ENCODE measurements at places on chromosomes 7 and 10.

GRCh38 chr7:47931005-47932004 is 17.0 kb downstream of the PKD1L1 start:
- no peak for DNase-seq

DNA sequence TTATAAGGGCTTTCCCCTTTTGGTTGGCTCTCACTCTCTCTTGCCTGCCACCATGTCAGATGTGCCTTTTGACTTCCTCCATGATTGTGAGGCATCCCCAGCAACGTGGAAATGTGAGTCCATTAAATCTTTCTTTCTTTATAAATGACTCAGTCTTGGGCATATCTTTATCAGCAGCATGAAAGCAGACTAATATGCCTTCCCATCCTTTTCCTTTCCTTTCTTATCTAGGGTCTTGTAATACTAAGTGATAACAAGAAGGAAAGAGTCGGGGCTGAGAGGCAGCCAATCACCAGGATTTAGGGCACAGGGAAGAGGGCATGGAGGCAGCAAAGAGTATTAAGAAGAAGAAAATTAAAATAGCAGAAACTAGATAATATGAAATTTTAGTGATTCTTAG is 62.0 kb upstream of the JCAD start:
- no peak for DNase-seq

- no peak for DNase-seq
Measured at GRCh38 chr10:77461636-77462296, 175.8 kb downstream of the KCNMA1 start.

GRCh38 chr10:7563368-7563767 is 103.4 kb downstream of the ITIH5 start:
- DNase-seq, result no peak

GRCh38 chr10:3264161-3264761 is 91.7 kb upstream of the PITRM1 start:
- DNase-seq, result no peak

DNA sequence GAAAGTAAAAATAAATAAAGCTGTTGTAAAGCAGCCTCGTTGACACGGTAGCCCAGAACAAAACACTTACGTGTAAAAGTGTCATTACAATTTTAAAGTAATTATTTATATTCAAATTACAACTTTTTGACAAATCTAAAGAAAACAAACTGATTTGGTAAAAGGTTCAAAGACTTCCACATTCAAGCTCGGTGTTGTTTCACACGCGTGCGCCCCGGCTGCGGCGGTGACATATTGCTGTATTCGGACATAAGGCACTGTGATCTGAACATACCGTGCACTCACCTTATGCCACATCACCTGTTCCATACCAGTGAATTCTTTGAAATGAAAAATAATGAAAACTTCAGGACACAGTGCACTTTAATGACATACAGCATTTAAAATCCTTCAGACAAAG is 36.9 kb upstream of the RHEB start:
- no peak for DNase-seq

- no peak for DNase-seq
Measured at GRCh38 chr10:132297526-132297925, 10.2 kb downstream of the STK32C start.

GRCh38 chr7:157845203-157845835 is 508.5 kb downstream of the DNAJB6 start:
- no peak for DNase-seq

DNA sequence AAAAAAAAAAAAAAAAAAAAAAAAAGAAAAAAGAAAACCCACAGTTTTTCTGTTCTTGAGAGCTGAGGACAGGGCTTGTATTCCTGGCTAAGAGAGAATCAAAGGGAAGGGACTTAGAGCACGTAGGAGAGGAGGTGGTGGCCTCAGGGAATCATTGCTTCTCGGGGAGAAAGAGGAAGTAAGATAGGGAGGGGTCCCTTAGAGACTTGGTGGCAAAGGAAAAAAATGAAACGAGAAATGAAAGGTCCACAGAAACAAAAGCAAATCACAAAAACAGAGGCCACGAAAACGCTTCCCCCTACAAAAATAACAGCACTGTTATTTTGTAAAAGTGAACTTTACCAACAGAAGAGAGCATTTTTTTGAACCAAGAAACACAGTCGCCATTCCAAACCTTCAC is 323.1 kb upstream of the GALNT17 start:
- no peak for DNase-seq

DNA sequence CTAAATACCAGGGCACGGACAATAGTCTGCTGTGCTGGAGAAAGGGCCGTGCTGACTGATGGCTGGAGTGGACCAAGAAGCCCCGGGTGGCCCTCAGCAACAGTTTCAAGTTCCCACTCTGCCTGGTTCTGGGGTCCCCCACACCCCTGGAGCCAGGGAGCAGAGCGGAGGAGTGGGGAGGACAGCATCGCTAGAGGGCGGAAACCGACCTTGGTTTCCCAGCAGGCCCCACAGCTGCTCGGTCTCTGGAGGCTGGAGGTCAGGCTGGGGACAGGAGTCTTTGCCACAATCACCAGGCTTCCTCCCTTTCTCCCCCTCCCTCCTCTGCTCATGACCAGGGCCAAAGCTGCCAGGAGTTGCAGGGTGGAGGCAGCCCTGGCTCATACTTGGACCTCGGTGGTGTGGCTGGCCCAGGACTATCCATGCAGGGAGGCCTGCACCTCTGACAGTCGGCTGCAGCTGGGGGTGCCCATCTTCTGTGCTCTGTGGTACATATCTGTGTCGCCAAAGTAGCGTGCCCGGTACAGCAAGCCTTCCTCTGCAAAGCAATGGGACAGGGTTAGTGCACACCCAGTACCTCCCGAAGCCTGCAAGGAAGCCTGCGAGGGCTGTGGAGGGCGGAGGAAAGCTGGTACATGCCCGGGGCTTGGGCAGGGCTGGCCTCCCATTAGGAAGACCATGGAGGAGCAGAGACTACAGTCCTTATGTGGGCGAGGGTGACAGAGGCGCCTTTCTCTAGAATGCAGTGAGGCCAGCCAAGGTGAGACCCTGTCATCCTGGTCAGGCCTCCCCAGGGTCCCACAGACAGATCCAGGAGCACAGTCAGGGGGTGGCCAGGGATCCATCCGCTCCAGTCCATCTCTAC is 19.1 kb downstream of the DNAJB12 start:
- no peak for DNase-seq

DNA sequence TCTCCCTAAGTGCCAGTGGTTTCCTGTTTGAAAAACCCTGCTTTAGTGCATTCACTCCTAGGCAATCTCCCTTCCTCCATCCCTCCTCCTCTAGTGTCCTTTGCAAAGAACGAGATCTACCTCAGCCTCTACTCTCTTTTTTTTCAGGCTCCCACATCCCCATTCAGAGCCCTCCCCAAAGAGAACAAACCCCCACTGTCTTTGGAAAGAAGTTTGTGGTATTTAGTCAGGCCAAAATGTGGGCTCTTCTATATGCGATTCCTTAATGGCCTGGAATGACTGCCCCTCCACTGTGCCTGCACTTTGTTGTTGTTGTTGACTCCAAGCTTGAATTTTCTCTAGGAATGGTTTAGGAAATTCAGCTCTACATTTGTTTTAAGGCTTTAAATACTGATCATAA is 36.3 kb downstream of the PALS2 start:
- no peak for DNase-seq

GRCh38 chr7:74092321-74092963 is 8.8 kb downstream of the LIMK1 start:
- DNase-seq, result no peak

DNA sequence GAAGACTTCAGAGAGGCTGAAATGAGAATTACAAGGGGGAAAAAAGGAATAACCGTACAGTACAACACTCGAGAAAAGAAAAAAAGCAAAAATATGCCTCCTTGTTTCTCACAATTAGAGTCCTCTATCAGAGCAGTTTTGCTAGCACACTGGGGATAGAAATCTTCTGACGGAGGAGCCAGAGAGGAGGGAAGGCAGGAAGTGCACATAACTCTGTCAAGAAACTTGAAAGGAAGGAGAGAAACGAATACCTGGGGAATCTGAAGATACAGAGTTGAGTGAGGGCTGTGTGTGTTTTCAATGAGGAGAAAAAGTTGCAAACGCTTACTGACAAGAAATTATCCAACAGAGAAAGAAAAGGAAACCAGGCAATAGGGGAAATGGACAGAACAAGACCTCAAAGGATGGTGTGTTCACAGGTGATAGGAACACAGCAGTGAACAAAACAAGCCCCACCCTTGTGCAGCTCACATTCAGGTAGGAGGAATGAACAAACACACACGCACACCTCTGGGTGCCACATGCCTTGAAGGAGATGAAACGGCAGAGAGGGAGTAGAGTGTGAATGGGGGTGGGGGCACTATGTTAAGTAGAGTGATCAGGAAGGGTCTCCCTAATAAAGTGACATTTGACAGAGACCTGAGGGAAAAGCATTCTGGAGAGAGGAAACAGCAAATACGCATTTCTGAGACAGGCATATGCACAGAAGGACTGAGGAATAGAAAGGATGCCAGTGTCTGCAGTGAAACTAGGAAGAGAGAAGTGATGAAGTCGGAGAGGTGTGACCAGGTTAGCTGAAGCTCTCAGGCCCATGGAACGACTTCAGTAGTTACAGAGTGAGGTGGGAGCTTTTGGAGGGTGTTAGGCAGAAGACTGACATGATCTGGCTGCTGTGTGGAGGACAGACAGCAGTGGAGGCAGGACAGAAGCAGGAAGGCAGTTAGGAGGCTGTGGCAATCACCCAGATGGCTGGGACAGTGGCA is 46.7 kb upstream of the SPOCK2 start:
- no peak for DNase-seq

- no peak for DNase-seq
Measured at GRCh38 chr7:96218664-96219243, 103.1 kb downstream of the SLC25A13 start.

GRCh38 chr7:101557978-101558741 is 70.9 kb downstream of the MYL10 start:
- DNase-seq, result no peak

DNA sequence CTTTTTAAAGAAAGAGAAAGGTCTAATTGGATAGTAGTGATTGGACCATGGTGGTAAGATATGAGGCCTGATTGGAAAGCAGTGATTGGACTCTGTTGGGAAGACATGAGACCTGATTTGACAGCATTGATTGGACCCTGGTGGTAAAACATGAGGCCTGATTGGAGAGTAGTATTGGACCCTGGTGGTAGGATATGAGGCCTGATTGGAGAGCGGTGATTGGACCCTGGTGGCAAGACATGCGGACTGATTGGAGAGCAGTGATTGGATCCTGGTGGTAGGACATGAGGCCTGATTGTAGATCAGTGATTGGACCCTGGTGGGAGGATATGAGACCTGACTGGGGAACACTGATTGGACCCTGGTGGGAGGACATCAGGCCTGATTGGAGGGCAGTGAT is 444.3 kb downstream of the LRMDA start:
- no peak for DNase-seq

GRCh38 chr10:103915796-103916195 is 2.2 kb downstream of the STN1 start:
- DNase-seq, result no peak

DNA sequence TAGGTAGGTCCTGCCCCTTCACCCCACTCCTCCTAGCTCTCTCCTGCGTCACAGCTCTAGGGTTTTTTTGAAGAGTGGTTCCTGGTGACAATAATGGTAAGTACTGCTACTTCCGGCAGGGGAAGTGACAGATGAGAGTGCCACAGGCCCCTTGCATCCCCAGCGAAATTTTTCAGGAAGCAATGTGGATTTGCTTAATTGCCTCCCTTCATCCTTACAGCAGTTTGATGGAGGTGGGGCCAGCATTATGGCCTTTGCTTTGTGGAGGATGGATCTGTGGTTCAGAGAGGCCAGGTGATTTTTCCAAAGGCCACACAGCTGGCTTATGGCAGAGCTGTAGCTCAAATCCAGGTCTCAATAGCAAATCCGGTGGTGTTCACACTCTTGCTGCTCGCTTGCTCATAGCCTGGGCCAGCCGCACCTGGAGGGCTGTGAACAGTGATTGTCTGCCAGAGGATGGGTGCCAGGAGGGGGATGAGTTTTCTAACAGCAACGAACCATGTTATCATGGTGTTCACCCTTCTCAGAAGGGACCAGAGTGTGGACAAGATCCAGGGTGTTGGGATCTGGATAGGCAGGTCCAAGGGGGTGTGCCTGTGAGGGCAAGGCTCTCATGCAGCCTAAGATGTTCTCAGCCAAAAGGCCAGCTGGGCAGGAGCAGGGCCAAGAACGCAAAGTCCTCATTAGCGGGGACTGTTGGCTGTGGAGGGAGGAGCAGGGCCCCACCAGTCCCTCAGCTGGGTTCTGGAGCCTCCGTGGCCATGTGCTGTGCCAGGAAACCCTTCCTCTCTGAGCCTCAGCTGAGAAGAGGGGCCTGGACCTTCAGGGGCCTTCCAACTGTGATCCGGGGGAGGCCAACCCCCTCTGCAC is 89.0 kb downstream of the EMX2 start:
- no peak for DNase-seq

DNA sequence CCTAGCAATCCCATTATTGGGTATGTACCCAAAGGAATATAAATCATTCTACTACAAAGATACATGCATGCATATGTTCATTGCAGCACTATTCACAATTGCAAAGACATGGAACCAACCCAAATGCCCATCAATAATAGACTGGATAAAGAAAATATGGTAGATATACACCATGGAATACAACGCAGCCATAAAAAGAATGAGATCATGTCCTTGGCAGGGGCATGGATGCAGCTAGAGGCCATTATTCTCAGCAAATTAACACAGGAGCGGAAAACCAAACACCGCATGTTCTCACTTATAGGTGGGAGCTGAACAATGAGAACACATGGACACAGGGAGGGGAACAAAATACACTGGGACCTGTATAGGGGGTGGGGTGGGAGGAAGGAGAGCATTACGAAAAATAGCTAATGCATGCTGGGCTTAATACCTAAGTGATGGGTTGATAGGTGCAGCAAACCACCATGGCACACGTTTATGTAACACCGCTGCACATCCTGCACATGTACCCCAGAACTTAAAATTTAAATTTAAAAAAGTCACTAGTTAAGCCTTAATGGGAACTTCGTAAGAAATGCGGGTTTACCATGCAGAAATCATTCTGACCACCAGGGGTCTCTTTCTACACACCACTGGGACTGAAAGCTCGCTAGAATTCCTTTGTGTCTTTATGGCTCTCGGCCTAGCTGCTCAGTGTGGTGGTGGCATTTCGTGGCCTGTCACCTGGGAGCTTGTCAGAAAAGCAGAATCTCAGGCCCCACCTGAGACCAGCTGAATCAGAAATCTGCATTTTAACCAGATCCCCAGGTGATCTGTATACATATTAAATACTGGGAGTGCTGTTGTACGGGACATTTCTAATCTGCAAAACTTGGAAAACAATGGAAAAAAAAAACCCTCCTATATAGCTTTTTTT is 9.5 kb downstream of the ANKRD1 start:
- peak; percentile 69 for DNase-seq

GRCh38 chr10:28171468-28172222 is 131.2 kb downstream of the MPP7 start:
- DNase-seq, result no peak
